ENCODE measurements at places on chromosomes 5 and 9. TPM values are rescaled to one million over a fixed set of nuclear protein-coding genes. Genes with fewer than 3 reads are reported as not detected.

Gene C5orf58
- total RNA-seq = not detected

Gene CDX1
- not detected for total RNA-seq

Gene MSMP
- total RNA-seq = not detected

Gene SLC46A2
- not detected for total RNA-seq

Gene SPIN1
- total RNA-seq = 27.7 TPM

Gene POLR3G
- total RNA-seq = 1.7 TPM

Gene OGN
- not detected for total RNA-seq

Gene UBE2D2
- total RNA-seq = 226 TPM

Gene MARCHF11
- total RNA-seq = not detected

Gene OR1L6
- not detected for total RNA-seq

Gene C5
- total RNA-seq = 1.6 TPM

Gene KCNV2
- not detected for total RNA-seq

Gene LHX2
- not detected for total RNA-seq

Gene NME5
- total RNA-seq = not detected

Gene SPINK4
- total RNA-seq = not detected

Gene CCL27
- total RNA-seq = not detected

Gene CSF2
- 4.3 TPM for total RNA-seq

Gene MUSK
- total RNA-seq = not detected

Gene IL5
- total RNA-seq = 0.48 TPM

Gene BARHL1
- not detected for total RNA-seq

Gene HAVCR1
- 4.3 TPM for total RNA-seq

Gene RANBP17
- total RNA-seq = not detected

Gene FGF10
- not detected for total RNA-seq

Gene ACOT12
- total RNA-seq = not detected

Gene RNF224
- not detected for total RNA-seq

Gene ADAMTSL1
- not detected for total RNA-seq

Gene NPR3
- not detected for total RNA-seq

Gene HAPLN1
- total RNA-seq = not detected

All from activated naive CD4-positive, alpha-beta T cell treated with anti-CD3 and anti-CD28 coated beads, Interleukin-2, amount 10 ng/mL, durations not matched to agents 5 hours and 36 hours (primary cell).